Stimulated activated CD8-positive, alpha-beta memory T cell treated with anti-CD3 and anti-CD28 coated beads, Interleukin-15, amount 100 ng/mL, for 24 hours (primary cell): ENCODE measurements at places on chromosomes 6 and 20.

DNA sequence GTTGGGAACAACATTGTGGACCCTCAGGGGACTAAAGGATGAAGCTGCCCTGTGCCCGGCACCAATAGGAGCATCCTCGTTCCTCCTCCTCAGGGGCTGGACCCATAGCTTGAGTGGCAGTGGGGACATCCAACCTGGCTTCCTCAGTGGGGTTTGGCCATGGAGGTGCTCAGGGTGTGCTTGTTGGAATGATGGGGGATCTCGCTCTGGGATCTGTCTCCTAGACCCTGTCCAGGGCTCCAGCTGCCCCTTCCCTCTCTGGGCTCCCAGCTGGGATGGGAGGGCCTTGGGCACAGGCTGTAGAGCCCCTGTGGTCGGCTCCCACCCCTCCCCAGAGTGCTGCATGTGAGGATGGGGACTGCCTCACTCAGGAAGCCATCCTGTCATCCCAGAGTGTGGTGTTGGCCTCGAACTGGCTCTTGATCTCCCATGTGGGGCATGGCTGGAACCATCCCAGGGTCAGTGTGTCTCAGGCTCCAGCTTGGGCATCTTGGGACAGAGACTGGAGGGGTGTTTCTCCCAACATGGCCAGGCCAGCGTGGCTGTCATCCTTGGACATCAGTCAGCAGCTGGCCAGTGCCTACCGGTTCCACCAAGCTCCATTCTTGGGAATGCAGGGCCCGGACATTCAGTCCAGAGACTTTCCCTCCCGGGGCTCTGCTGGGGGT lies 9.5 kb upstream of the MYT1 start:
- no peak for DNase-seq

DNA sequence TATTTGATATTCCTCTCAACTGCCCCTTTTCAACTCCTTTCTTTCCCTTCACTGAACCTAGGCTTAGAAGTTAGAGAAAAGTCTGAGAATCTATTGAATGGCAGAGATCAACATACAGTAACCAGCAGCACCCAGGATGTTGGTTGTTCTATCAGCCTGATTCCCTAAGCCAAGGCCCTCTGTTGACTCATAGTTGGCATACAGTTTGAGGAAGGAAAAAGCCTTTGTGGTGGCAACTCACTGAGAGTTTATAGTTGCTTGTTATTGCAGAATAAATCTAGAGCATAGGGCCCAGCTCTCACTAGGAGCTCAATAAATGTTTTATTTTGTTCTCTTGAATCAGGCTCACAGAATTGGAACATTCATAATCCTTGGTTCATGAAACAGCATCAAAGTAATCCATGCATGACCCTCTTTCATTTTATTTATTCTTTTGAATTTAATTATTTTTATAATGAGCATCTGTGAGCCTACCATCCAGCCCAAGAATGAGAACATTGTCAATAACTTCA lies 119.1 kb upstream of the ADGRF1 start:
- DNase-seq: no peak

DNA sequence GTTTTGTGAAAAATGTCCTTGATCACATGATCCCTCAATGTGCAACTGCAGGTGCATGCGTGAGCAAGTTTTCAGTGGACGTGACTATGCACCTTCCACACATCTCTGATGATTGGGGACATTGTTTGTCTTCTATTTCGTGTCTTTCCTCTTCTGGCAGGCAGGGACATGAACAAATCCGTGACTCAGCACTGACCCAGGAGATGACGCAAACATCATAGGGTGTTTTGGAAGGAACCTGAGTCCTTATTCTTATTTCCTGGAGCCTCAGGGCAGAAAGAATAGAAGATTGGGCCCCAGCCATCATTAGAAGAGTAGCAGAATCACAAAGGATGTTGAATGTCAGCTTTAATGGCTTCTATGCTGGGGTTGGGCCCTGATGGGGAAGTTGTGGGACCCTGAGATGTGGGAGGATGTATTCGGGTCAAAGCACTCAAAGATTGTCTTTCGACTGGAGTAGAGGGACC lies 11.9 kb upstream of the SIRPD start:
- no peak for DNase-seq

GRCh38 chr6:152598901-152599537 lies 38.1 kb downstream of the SYNE1 start:
- DNase-seq: no peak

- DNase-seq: no peak
Measured at GRCh38 chr20:19791887-19792286, 33.8 kb downstream of the RIN2 start.

- no peak for DNase-seq
Measured at GRCh38 chr20:4065391-4065844, 50.1 kb upstream of the RNF24 start.

DNA sequence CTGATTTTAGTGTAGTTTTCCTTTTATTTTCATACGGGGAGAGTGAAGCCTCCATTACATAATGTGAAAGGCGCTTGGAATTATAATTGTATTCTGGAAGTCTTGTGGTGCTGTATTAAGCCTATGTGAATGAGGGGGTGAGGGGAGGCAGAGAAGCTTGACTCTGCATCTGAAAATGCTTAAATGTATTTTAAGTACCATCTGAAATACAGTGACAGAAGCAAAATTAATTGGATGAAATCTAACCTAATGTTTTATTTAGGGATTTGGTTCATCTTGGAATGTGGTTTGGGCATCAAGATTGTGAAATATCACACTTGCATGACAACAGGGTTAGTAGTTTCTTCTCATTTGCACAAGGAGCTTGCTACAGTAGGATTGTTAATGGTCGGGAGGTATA lies 41.2 kb downstream of the TMEM200A start:
- no peak for DNase-seq

- no peak for DNase-seq
Measured at GRCh38 chr6:38836585-38836984, 121.5 kb downstream of the DNAH8 start.

GRCh38 chr6:7546020-7546369 lies 4.5 kb downstream of the DSP start:
- no peak for DNase-seq

GRCh38 chr20:32316667-32317066 lies 39.2 kb downstream of the KIF3B start:
- DNase-seq: no peak

- DNase-seq: no peak
Measured at GRCh38 chr6:7218406-7218988, 94.5 kb downstream of the SSR1 start.

- DNase-seq: no peak
Measured at GRCh38 chr20:51549474-51549873, 7.0 kb upstream of the NFATC2 start.

DNA sequence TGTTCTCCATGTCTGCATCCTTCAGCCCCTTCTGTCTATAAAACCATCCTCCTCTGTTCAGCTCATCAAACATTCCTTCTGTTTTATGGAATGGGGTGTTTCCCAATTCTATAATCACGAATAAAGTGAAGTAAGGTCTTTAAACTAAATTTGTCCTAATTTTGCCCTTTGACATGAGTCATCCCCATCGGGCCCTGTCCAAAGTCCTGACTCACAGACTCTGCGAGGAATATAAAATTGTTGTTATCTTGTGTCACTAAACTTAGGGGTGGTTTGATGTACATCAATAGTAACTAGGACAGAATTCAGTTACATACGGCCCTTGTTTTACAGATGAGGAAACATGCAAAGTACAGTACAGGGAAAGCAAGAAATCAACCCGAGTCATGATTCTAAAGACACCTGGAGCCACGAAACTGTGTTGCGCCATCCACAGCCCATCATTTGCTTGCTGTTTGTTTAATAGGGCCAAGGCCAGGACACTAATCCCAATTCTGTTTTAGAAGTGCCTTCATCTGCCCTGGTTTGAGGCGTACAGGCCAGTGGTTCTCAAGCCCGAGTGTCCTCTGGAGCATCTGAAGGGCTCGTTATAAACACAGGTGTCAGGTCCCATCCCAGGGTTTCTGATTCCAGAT lies 2.8 kb downstream of the ACSS1 start:
- no peak for DNase-seq

DNA sequence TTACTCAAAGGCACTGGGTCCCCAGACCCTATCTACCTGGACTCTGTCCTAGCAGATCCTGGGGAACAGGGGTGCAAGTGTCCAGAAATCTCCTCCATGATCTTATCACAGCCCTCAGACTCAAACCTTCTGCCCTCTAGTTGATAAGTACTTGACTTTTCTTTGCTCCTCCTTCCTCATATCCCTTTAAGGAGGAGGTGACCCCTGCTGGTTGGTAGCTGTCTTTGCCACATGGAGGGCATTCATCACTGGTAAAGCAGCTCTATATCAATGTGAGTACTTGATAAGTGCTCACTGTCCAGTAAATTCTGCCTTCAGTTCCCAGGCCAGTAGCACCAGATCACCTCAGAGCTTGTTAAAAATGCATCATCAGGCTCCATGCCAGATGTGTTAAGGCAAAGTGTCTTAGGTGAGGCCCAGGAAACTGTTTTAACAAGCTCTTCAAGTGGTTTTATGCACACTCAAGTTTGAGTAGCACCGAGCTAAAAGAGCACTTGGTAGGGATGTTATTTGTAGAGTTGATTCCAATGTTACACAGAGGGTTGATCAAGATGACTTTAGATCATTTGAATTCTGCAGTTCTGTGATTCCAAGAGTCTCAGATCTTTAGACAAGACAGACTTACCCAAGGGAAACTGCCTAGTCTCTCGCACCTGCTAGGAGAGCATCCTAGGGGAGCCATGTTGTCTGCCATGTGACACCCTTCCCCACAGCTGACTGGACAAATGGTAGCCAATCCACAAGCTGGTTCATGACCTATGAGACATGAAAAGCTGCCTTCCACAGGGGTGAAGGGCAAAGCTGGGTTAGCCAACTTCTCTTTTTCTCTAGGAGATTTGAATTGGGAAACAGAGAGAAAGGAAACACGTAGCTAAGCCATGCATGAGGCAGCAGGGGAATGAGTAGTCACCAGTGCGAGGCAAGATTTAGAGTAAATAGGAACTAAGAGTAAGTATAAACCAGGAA lies 18.6 kb downstream of the TREML2 start:
- no peak for DNase-seq

GRCh38 chr6:31815025-31815838 lies at the start of the genes HSPA1A and HSPA1L:
TSS of gene HSPA1A (plus strand) at chr6:31815543. CDS start at chr6:31815757, 214 bp downstream.
TSS of gene HSPA1L (minus strand) at chr6:31815283. CDS start at chr6:31811972, 3,311 bp downstream.
- no peak for DNase-seq

GRCh38 chr6:97914912-97915311 lies 631.9 kb upstream of the MMS22L start:
- no peak for DNase-seq

DNA sequence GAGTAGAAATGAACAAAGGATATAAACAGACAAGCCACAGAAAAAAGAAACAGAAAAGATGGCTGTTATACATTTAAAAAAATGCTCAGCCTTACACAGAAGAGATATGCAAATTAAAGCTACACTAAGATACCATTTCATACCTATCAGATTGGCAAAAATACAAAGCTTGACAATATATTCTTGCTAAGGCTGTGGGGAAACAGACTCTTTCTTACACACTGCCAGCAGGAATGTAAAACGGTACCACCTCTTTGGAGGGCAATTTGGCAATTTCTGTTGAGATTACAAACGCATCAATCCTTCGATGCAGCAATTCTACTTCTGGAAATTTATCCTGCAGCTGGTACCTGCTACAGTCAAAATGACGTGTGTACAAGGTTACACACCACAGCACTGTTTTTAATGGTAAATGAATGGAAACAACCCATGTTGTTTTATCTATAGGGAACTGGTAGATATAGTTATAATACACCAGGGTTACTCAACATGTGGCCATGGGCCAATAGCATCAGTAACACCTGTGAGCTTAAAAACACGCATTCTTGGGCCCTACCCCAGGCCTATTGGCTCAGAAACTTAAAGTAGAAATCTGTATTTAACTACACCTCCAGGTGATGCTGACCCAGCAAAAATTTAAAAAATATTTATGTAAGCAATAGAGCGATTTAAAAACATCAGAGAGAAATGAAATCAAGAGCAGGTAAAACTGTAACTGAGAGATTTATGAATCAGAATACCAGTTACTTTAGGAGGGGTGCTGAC lies 53.3 kb downstream of the TRAM2 start:
- DNase-seq: no peak

- no peak for DNase-seq
Measured at GRCh38 chr6:11525468-11526155, 11.9 kb upstream of the TMEM170B start.

DNA sequence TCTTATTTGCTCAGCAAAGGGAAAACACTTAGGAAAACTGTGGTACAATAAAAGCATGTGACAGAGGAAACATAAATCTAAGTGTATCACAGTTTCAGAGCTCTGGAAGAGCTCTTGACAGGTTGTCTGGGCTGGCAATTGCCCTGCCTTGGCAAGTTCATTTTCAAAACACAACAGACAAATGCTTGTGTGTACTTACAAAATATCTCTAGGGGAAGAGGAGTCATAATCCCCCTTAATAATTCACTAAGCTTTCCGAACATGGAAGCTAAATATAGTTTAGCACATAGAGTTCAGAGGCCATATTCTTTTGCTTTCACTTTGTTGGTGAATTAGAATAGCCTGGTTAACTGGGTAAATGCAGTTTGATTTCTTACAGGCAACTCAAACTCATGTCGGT lies 211.6 kb upstream of the THEMIS start:
- no peak for DNase-seq

DNA sequence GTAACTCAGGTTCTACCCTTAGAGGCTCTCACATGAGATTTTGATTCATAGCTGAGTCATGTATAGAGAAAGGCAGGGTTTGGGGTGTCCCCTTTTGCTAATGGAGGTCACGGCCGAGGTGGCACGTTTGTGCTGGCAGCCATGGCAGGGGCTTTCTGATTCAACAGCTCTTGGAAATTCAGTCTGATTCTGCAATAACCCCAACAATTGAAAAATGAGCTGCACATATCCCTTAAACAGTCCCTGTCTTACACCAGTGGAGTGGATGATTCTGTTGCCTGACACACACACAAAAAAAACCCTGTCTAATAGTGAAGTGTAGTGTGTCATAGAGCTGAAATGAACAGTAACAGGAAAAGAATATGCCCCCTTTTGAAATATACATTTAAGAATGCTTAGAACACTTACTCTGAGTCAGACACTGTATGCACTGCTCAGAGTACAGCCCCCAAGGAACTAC lies 40.4 kb upstream of the ARG1 start:
- no peak for DNase-seq

GRCh38 chr20:3937618-3938017 lies 48.4 kb downstream of the PANK2 start:
- DNase-seq: no peak

GRCh38 chr20:517221-517620 lies 26.4 kb downstream of the CSNK2A1 start:
- DNase-seq: no peak

DNA sequence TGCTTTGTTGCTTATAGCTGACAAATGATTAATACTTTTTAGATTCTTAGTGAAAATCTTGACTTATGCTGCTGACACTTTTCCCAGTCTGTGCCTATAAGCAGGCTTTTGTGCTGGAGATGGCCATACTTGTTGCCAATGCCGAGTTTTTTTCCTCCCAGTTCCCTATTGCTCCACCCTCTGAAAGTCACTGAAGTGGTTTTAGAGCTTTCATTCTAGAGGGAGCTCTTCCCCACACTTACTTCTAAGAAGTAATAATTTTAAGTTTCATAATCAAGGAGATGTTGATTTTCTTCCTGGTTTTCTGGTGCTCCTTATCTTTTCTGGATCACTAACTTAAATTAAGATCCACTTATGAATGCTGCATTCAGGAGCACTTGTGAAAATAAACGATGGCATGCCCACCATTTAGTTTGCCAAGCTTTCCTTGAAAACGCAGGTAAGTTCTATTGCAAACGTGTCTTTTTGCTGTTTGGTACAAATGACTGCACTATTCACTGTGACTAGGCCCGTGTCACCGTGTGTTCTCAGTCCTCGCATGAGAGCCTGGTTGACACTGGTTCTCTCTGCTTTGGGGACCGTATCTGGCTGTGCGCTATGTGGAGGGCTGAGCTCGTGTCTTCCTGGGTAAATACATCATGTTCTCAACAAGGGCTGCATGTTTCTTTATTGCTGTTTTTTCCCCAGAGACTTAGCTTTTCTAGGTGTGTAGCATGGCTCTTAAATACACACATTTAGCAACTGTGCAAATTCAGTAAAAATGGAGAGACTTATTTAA lies 50.2 kb downstream of the GFRA4 start:
- DNase-seq: no peak
